ENCODE measurements at places on chromosomes 3 and 15.

- no peak for DNase-seq
These were observed 29.3 kb downstream of the SHQ1 start for GRCh38 chr3:72818905-72819304.

DNA sequence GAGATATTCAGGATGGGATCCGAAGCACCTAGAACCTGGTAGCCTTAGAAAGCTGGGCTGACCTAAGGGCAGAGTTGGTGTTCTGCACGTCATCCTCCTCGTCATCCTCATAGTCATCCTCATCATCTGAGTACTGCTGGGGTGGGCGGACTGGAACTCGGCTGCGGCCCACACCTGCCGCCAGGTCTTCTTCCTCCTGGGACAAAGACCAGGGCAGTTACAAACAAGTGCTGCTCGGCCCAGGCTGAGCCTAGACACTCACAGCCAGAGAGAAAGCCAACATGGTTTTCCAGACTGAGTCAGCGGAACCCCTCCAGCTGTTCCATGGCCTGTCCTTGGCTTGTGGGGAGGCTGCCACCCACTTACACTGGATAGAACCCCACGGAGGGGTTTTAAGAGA lies 40.5 kb downstream of the SEMA3G start:
- no peak for DNase-seq

DNA sequence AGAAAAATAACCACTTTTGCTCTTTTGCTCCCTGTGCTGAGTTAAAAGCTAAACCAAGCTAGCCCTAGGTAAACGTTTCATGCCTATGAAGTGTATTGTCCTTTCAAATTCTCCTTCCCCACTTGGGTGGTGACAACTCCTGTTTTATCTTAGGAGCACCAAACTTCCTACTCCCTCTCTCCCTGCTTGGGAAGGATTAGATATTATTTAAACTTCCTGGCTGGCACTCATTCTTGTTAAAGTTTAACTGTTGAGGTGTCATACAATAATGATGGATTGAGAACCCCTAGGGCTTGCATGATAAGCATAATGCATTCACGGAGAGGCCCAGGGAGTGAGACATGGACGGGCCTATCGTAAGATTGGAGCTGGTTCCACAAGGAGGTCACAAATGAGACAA lies 29.5 kb downstream of the B4GALT4 start:
- DNase-seq = no peak

- no peak for DNase-seq
These were observed at the start of gene KLHL40 for GRCh38 chr3:42685363-42685881. Gene KLHL40, plus strand, starts transcription at chr3:42685537. Its CDS starts 82 bp downstream, at chr3:42685619.

DNA sequence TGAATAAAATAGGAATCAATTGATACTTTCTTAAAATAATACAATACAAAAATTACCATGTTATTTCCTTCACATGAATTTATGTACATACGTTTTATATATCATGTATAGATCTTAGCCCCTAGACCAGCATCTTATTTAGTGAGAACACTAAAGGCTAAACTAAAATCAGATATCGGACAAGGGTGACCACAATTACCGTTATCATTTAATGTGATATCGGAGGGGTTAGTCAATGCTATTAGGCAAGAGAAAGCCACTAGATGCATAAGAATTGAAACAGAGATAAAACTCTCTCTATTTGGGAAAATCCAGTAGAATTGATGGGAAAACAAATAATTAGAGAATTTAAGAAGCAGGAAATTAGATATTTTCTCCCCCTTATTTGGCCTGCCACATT lies 46.5 kb upstream of the TIMP4 start:
- DNase-seq = no peak
